ENCODE measurements at places on chromosomes 11 and 22. TPM values are rescaled to one million over a fixed set of nuclear protein-coding genes. Genes with fewer than 3 reads are reported as not detected.
A peak's percentile ranks its signal among the peaks of the same experiment; 100 is the strongest.

DNA sequence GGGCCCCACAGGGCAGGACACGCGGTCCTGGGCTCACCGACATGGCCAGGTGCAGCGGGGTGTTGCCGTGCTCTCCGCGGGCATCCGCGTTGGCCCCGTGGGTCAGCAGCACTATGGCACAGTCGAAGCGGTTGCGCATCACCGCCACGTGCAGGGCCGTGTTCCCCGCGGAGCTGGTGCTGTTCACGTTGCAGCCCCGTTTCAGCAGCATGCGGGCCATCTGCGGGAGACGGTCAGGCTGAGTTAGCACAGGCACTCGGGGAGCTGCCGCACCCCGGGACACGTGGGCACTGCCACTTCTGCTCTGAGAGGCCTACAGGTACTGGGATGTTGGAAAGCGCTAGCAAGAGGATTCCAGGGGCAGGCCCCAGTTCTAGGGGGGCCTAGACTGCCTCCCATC is 22.3 kb upstream of the BAIAP2L2 start:
- no peak for DNase-seq

GRCh38 chr11:12876340-12876739 is 132.8 kb upstream of the RASSF10 start:
- DNase-seq = no peak

GRCh38 chr11:12154871-12155668 is 44.7 kb downstream of the MICAL2 start:
- DNase-seq = no peak

- DNase-seq = no peak
These were observed 18.4 kb downstream of the OR51I2 start for GRCh38 chr11:5467527-5467926.

GRCh38 chr11:35619116-35619854 is 1.0 kb downstream of the FJX1 start:
- DNase-seq = no peak

- no peak for DNase-seq
These were observed 58.7 kb downstream of the ZNF280B start for GRCh38 chr22:22449819-22450218.

GRCh38 chr11:285894-286220 is 3.1 kb upstream of the PGGHG start:
- DNase-seq = no peak

DNA sequence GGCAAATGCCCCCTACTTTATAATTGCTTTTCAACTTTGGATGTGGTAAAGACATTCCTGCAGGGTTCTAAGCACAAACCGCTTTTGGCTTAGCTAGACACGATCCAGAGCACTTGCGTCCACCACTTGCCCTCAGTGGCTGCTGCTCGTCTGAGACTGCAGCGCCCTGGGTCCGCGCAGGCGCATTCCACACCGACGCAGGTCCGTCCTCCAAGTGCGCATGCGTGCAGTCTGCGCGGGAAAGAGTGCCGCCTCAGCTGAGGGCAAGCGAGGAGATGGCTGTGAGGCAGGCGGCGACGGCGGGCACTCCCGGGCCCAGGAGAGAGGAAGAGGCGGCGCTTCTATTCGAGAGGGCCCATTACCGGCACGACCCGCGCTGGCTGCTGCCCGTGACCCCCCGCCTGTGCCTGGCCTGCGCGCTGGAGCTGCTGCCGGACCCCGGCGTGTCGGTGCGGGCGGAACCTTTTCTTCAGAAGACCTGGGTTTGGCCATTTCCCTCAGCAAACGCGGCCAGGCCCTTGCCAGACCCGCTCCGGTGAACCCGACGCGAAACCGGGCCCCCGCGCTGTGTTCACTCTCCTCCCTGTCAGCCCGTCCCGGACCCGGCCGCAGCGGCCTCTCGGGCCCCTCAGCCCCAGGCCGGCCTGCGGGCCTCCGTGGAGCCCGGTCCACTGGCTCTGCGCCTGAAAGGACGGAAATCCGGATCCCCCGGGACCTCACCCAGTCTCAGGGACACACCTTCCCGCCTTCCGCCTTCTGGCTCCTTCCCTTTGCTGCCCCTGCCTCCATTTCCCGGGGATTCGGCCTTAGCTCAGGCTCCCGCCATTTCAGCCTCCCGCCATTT is at the start of gene MEI1:
TSS of gene MEI1 (plus strand) at position 240 of the 844 bp plus-strand sequence. CDS start at position 276, 36 bp downstream.
- no peak for DNase-seq

DNA sequence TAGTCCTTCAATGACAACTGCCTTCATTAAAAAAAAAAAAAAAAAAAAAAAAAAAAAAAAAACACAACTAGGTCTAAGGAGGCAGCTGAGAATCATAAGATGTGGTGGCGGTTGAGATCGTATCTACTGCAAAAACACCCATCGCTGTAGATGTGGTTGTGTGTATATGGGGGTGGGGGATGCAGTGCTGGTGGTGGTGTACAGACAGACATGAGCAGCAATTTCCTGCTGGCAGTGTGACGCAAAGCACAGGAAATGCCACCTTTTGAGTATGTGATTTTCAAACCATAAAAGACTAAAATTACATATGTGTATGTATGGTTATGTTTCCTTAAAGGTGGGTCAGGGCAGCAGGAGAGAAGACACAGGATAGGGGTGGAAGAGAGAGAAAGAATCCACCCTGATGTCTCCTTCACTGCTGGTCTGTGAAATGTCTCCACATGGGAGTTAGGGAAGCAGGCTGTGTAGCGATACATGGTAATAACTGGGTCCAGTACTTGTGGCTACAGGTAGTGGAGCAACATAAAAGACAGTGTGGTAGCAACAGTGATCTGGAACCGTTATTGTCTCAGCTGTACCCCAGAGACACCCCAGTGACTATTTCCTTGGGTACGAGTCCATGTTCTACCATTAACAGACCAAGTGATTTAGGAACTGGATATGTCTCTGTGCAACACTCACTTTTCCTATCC is 57.9 kb downstream of the SYTL2 start:
- DNase-seq = no peak

- no peak for DNase-seq
These were observed 24.8 kb downstream of the RASSF10 start for GRCh38 chr11:13033760-13034533.

GRCh38 chr11:11512929-11513328 is 108.9 kb downstream of the GALNT18 start:
- DNase-seq = no peak

- DNase-seq = no peak
These were observed 26.8 kb downstream of the LARGE1 start for GRCh38 chr22:33893512-33893911.

- DNase-seq = no peak
These were observed 75.8 kb downstream of the RAB30 start for GRCh38 chr11:82995754-82996398.

DNA sequence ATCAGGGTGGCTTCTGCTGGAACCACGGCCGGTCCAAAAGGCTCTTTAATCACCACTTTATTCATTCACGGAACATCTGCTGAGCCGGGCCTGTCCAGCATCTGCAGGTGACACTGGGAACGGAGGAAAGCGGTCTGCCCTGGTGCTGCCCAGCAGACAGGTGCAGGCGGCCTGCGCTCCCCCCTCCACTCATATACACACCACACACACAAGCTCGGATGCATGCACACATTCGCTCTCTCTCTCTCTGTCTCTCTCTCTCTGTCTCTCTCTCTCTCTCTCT is 736.9 kb downstream of the BRD1 start:
- DNase-seq = no peak

DNA sequence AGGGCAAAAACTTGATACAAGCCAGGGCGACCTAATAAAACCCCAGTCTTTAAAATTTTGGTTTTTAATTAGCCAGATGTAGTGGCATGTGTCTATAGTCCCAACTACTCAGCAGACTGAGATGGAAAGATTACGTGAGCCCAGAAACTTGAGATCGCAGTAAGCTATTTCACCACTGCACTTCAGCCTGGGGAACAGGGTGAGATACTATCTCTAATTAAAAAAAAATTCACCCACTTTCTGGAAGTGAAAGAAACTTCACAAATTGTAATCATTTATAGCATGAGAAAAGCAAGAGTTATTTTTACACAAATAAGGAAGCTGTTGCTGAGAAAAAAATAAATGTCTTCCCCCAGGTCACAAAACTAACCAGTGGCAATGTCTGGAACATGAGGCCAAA is 882 bp upstream of the GLYATL2 start:
- DNase-seq = no peak

DNA sequence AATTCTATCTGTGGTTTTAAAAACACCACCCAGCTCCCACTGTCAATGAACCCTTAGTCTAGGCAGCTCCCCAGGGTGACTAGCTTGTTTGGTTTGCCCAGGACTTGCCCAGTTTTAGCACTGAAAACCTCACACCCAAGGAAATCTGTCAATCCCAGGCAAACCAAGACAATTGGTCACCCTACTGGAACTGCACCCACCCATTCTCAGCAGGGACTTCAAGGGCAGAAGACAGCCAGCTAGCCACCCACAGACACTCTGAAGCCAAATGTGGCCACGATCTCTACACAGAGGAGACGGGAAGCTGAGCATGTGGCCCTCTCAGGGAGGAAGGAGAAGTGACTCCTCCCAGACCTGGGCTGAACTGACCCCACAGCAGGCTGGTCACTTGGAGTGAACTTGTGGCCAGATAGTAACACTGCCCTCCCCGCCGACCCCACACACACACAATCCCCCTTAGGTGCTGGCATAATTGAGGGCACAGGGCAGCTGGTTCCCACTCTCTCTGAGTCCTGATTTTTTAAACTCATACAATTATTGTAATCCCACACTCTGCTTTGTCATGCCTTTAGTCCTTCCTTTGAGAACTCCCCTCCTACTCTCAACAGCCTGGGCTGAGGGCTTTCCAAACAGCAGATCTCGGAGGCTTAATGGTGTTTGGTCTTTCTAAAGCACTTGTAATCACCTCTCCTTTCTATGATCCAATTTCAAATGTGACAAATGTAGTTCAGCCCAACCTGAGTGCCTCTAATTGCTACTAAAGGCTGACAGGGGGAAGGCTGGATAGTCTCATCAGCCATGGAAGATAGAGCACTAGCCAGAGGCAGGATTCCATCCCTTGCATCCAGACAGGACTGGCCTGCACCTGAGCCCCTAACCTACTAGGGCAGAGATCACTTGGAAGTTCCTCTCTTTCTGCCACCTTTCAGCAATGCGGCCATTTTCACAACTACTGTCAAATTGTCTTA is 74.7 kb upstream of the DRD2 start:
- DNase-seq = no peak

- peak; percentile 14 for DNase-seq
These were observed 851.1 kb upstream of the RAG2 start for GRCh38 chr11:37449146-37449545.

- DNase-seq = peak; percentile 8
These were observed 67.6 kb upstream of the AMPD3 start for GRCh38 chr11:10387206-10388083.

DNA sequence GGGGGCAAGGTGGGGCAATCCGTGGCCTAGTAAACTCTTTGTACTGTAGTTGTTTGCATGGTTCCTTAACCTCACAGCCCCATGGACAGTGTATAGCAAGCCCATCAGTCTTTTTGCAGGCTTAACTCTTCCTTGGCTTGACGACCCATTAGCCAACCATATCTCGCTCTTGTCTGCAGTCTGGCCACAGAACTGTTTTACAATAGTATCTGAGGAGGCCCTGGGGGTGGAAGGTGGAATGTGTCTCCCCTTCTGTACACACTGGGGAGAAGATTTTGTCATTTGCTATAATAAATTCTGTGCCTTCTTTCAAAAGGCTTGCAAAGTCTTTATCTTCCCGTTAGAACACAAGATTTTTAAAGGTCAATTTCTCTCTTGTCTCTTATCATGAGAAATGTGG is 190.3 kb upstream of the NARS2 start:
- no peak for DNase-seq

DNA sequence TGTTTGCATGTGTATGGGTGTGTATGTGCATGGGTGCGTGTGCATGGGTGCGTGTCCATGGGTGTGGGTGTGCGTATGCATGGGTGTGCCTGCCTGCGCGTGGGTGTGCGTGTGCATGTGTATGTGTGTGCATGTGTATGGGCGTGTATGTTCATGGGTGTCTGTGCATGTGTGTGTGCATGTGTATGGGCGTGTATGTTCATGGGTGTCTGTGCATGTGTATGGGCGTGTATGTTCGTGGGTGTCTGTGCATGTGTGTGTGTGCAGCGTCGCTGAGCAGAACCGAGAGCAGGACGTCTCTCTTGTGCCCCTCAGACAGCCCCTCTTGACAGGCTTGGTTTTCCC is 13.9 kb downstream of the IL17REL start:
- no peak for DNase-seq

DNA sequence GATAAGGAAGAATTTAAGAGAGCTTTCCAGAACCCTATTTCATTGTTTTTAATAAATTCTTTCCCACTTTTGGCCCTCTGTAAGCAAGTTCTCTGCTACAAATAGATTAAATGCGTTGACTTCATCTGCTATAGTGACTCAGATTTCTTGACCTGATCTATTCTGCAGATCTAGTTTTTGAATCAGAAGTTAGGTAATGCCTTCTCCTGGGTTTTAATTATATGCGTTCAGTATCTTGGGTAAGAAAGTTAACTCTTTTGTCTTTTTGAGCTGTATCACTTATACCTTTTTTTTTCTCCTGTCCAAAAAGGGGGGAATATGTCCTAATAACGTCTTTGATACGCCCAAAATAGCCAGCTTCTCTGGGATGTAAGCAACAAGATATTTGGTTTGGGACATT is 2.4 kb upstream of the HEPHL1 start:
- no peak for DNase-seq

GRCh38 chr22:22666307-22667091 is 22.1 kb downstream of the GGTLC2 start:
- DNase-seq = no peak

GRCh38 chr22:46293577-46294260 is 3.0 kb upstream of the GTSE1 start:
- DNase-seq = no peak

- no peak for DNase-seq
These were observed 304.8 kb upstream of the PITPNB start for GRCh38 chr22:28223826-28224225.

DNA sequence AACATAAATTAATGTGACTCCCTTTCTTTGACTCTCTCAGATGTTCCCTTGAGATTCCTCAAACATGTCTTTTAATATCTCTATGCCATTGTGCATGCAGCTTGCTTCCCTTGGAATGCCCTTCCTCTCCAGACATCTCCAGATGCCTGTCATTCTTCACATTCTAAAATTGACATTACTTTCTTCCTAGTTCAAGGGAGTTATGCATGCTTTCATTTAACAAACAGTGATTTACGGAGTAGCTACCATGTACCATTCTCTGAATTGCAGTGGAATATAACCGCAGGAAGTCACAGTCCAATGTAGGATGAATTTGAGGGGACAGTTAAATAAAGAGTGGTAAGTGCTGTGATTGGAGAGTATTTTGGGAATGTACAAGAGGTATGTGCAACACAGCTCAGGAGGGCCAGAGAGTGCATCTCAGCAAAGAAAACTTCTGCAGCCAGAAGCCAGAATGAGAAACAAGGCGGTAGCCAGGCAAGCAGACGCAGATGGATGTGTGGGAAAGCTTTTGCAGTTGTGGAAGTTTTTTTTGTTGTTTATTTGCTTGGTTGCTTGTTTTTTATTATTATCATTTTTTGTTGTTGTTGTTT is 18.7 kb downstream of the MMP10 start:
- DNase-seq = no peak

The ANO9 gene
- 12.5 TPM for polyA plus RNA-seq

The BCO2 gene
- 7.6 TPM for polyA plus RNA-seq

The ADAMTS15 gene
- 41.4 TPM for polyA plus RNA-seq

The MS4A15 gene
- polyA plus RNA-seq = not detected

The C22orf39 gene
- 42.9 TPM for polyA plus RNA-seq

The HBG2 gene
- polyA plus RNA-seq = 1,504 TPM

The KLHL35 gene
- 0.78 TPM for polyA plus RNA-seq

The NPTXR gene
- polyA plus RNA-seq = 4.3 TPM

The OR52E8 gene
- not detected for polyA plus RNA-seq

The POTEH gene
- polyA plus RNA-seq = not detected

The A4GALT gene
- polyA plus RNA-seq = 1.8 TPM

The RFPL2 gene
- polyA plus RNA-seq = not detected

The BSX gene
- polyA plus RNA-seq = not detected

The SMIM35 gene
- 0.10 TPM for polyA plus RNA-seq

The FAM83F gene
- polyA plus RNA-seq = 3.6 TPM

The EFCAB6 gene
- polyA plus RNA-seq = 5.7 TPM
